Hippocampal formation (tissue), 2 donors: ENCODE measurements at places on chromosomes 1 and 21.

- DNase-seq, result peak; percentile 34
These were observed 122.0 kb downstream of the CDC7 start for GRCh38 chr1:91622616-91623015.

DNA sequence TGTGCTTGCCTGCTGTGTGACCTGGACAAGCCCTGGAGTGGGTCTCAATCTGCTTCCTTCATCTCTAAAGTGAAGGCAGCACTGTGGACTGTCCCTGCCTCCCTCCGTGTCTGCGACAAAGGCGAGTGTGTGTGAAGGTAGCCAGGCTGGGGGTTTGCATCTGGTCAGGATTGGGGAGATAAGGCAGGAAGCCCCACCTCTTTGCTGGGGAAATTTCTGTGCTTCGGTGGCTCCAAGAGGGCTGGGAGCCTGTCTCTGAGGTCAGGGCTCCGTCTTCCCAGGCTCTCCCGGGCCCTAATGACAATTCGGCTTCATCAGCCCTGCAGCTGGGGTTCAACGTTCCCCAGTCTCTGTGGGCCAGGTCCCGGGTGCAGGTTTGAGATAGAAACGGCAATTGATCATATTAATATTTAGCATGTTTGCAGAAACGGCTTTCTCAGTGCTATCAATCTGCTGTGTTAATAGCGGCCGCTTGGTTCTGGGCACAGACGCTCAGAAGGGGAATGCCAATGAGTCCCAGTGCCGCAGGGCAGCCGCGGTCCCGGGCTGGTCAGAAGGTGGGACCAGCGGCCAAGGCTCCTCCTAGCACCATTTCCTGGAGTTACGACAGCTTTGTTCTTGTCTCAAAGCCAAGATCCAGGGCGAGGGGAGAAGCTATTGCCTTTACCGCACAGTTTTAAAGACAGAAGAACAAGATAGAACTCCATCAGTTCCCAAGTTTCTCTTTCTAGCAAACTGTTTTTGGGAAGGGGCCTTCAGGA is 105.7 kb downstream of the PRDM16 start:
- peak; percentile 58 for DNase-seq

- DNase-seq, result no peak
These were observed 177.5 kb downstream of the ZZZ3 start for GRCh38 chr1:77504986-77505385.

DNA sequence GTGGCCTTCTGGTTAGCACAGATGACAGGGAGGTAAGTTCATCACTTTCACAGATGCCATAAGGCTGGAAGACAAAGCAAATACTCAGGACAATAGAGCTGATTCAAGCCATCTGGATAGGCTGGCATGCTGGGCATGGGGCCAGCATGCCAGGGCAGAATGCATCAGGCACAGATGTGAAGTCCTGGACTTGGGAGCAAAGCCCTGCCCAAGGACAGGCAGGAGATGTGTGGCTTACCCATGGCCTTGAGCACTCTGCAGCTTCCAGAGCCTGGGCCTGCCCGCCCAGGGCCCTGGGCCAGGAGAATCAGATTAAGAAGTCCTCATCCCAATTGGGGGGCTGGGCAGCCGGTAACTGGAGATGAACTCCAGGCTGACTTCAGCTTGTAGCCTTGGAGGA is 135.7 kb upstream of the ZC3H12A start:
- peak; percentile 62 for DNase-seq

DNA sequence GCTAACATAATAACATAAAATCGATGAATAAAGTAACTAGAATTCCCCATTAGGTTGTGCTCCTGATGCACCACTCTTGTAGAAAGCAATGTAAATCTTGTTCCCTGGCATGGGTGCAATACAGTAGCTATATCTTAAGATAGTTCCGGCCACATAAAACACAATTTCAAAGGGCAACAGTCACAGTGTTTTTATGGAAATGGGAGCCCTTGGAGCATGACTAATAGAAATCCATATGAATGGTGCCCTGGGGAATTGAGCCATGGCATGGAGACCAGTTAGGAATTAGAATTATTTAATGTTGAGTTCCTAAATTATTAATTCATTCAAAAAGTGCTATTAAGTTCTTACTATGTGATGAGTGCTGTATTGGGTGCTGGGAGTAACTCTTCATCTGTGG is 118.7 kb downstream of the KCNK2 start:
- DNase-seq, result no peak

DNA sequence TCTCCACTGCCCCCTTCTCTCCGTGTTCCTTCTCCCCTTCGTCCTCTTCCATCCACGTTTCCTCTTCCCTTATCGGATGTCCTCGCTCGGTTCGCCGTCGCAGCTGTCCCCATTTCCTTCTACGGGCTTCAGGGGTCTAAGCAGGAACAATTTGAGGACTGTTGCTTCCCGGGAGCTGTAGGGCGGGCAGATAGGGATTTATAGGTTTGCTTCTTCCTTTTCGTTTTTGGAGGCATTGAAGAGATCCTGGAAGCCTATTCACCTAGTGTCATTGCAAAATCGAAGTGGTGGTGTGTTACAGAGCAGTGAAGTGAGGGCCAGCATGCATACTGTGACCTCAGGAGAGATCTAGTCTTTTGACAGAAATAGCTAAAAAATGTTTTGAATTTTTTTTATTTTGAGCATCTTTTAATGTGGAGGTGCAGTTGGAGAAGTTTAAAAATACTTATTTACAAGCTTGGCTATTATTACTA is 897 bp downstream of the ZYG11B start:
- no peak for DNase-seq

- DNase-seq, result no peak
These were observed 384.6 kb downstream of the RRAGC start for GRCh38 chr1:38474738-38475623.

DNA sequence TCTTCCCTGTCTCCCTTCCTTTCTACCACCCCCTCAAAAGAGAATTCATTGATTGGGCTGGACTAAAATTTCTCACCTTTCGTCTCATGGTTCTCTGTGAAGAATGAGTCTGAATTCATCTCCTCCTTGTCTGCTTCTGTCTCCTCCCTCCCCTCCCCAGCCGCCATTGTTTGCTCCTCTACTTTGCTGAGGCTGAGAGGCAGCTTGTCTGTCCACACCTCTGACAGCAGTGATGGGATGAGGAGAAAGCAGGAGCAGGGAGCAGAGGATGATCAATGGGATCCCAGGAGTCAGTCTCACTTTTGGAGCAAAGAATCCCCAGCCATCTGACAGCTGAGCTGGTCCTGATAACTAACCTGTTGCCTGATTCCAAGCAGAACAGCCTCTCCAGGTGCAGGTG is 2.5 kb downstream of the ILDR2 start:
- no peak for DNase-seq
